NCI-H510A treated with DMSO at 0.1 percent for 48 hours (cell line): ENCODE measurements at places on chromosomes 7 and 10.

DNA sequence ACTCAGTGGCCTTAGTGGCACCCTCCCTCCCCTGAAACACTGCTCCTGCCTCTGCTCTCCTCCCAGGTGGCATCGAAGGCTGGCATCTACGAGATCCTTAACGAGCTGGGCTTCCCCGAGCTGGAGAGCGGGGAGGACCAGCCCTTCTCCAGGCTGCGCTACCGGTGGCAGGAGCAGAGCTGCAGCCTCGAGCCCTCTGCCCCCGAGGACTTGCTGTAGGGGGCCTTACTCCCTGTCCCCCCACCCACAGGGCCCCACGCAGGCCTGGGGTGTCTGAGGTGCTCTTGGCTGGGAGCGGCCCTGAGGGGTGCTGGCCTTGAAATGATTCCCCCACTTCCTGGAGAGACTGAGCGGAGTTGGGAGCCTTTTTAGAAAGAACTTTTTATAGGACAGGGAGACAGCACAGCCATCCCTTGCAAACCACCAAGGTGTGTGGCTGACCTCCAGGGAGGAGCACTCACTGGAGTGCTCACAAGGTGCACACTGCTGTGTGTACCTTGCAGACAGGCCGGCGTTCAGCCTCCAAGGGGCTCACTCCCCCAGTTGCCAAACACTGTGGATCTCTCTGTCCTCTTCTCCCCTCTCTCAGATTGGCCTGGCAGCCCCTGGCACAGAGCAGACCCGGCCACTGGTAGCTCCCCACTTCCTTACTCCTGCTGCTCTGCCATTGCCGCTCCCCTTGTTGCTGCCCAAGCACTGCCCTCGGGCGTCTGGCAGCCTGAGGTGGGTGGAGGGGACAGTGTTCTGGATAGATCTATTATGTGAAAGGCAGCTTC is 35.8 kb downstream of the PRF1 start:
- no peak for DNase-seq

- no peak for DNase-seq
These were observed 15.6 kb downstream of the SEC23IP start for GRCh38 chr10:119908166-119908565.

DNA sequence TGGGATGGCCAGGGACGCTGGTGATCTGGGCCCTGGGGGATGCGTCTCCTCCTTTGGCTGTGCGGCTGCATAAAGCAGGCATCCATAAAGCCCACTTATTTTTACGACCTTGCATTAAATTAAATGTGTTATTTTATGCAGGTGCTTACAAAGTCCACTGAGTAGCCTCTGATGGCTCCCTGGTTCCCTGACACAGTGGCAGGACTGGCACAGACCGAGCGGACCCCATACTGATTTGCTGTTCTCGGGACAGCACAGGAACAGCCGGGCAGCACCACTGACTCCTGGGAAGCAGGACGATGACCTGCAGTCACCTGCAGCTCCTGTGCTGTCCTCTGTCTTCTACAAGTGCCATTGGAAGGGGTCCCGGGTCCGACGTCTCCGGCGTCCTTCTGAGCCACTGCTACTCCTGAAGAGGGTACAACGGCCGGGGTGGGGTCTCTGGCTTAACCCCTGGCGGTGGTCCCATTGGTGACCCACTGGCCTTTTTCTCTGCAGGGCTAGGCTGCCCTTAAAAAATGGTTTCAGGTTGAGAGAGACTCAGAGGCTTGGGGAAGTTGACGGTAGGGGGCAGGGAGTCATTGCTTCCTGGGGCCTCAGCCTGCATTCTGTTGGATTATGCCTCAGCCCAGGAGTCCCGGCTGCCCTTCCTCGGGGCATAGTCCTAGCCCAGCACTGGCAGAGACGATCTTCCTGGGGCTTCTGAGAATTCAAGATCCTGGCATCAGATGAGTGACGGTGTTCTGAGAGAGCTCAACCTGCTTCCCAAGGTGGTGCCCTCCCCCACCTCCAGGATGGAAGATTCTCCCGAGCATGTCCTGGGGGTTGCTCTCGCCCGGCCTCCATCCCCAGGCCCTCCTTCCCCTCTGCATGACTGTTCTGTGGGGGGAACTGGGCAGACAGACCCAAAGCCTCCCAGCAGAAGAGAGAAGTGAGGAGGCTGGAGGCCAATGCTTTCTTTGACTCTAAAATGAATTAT is 330.1 kb downstream of the ADARB2 start:
- DNase-seq = no peak

- no peak for DNase-seq
These were observed 464.5 kb upstream of the GALNT17 start for GRCh38 chr7:70667406-70667805.

DNA sequence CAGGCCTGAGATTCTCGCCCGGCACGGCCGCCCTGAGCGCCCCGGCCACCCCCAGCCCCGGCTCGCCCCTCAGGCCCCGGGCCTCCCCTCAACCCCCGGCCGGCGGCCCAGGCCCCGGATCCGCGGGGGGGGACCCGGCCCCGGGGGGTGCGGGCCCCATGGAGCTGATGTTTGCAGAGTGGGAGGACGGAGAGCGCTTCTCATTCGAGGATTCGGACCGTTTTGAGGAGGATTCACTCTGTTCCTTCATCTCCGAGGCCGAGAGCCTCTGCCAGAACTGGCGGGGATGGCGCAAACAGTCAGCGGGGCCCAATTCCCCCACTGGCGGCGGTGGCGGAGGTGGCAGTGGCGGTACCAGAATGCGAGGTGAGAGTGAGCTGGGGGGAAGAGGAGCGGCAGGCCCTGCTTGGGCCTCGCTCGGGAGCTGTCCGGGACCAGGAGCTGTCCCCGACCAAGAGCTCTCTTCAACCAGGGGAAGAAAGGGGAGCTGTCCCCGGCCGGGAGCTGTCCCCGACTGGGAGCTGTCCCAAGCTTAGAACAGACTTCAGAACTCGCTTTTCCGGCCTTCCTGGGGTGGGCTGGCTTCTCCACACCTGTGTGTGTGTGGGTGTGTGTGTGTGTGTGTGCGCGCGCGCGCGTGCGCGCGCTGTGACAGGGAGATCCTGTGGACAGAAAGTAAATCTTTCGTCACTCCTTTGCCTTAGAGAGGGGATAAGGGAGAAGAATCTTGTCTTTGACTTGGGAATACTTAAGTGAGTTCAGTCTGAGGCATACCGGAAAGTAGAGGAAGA is 510 bp downstream of the ZSWIM8 start:
- no peak for DNase-seq

- DNase-seq = no peak
These were observed 21.5 kb downstream of the PAX2 start for GRCh38 chr10:100766693-100767421.

GRCh38 chr7:139673230-139673629 is 104.6 kb downstream of the HIPK2 start:
- no peak for DNase-seq

DNA sequence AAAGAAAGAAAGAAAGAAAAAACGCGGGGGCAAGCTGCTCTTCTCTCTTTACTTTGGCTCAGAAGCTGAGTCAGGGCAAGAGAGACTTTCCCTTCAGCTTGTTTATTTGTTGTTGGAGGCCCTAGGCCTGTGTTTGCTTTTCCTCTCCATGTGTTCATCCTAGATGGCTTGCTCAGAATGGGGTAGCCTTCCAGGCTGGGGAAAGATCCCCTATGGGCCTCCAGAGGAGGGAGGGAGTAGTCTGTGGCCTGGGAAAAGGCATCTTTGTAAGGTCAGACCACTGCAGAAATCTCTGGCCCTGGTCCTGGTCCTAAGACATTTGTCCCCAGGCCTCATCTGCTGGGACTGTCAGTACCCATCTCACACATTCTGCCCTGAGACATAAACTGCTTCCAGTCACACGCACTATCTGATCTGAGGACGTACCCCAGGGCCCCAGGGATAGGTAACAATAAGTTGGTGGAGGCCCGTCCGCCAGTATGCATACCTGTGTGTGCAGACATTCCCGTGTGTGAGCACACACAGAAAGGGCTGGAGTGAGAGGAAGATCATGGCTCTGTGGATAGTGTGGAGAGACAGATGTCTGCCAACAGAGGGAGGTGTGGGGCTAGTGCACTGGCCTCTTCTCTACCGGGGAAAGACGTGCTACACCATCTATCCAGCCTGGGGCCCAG is 4.9 kb upstream of the SCD start:
- DNase-seq = peak; percentile 62

- DNase-seq = no peak
These were observed 398.4 kb downstream of the PLXNA4 start for GRCh38 chr7:132177708-132178401.

GRCh38 chr10:86401588-86402282 is 35.1 kb upstream of the GRID1 start:
- DNase-seq = no peak

- DNase-seq = no peak
These were observed 25.3 kb downstream of the BCAP29 start for GRCh38 chr7:107605218-107605815.

- no peak for DNase-seq
These were observed 251.1 kb upstream of the PHYHIPL start for GRCh38 chr10:58925381-58925780.

DNA sequence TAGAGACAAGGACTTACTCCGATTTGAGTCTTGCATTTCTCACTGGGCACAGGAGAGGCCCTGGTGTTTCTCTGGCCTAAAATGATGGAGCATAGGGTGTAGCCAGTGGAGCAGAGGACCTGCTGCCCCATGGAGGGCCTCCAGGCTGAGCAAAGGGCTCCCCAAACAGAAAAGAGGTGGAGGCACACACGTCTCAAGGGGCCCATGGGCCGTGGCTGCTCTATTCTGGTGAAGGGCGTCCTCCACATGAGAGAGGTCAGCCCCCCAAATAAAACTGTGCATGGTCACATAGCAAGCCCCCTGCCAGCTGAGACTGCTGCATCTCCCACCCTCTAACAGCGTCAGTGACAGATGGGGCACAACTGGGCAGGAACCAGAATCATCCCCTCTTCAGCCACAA is 41.4 kb downstream of the MYO1G start:
- no peak for DNase-seq

DNA sequence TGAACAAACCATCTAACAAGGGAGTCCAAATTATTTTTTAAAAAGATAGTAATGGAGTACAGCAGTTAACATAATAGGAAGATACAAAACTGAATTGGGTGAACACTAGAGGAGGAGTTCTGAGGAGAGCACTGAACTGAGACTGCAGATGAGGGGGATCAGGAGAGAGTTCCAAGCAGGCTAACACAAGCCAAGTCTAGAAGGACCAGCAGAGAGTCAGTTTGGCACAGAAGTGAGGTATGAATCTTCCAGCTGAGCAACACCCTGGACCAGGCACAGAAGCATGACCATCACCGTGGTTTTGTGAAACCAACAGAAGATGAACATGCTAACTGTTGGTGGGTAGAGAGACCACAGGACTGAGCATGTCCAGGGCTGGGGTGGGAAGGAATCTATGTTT is 30.8 kb upstream of the PLCE1 start:
- DNase-seq = no peak

DNA sequence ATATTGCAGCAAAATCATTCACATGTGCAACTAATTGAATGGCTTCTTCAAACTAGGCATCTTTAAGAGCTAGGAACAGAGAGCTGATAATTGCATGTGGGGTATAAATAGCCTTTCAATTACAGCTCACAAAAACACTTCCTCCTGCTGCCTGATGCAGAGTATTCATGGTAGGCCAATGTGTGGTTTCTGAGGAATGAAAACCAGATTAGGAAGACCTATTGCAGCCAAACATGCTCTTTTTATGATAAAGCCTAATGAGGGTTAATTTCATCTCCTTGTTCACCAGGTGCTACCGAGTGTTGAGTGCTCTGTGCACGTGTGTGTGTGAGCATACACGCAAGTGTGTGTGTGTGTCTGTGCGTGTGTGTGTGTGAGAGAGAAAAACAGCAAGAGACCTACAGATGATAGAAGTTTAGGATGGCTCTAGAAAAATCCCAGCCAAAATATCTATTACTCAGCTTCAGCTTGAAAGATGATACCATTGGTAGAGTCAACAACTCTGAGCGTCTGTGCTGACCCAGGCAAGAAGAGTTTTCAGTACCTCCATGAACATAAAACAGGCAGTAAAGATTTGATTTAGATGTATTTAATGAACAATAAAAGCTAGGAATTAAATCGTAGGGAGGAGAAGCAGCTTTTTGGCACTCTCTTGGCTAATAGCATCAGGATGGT is 448.5 kb upstream of the ANKRD30A start:
- DNase-seq = no peak

DNA sequence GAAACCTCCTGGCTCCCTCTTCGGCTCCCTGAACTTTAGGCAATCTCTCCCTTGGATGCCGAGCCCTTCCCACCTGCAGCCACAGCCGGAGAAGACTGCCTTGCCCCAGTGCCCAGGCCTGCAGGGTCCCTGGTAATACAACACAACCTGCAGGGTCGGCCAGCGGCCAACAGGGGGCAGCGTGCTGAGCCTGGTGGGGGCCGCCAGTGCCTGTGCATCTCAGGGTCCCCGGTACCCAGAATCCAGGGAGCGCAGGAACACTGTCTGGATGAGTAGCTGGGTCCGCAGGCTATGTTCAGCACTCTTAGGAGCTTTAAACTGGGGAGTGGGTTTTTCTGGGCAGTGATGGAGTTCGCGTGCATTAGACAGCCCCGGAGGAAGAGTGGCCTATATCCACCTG is 17.5 kb upstream of the C10orf71 start:
- no peak for DNase-seq

DNA sequence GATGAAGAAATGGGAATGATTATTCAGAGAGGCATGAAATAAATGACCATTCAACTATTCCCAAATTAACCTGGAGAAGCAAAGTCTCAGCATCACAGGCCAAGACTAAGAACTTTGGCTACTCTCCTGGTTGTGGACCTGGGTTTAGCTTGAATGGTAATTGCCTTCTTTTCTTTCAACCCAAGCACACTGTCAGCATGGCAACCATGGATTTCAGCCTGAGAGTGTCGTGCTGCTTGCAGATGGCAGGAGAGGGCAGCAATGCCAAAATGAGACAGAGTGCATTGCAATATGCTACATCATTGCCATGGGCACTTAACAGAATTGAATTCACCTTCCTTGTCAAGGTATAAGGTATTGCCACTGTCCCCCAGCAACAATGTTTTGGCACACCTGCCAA is 767.2 kb downstream of the REEP3 start:
- DNase-seq = no peak

DNA sequence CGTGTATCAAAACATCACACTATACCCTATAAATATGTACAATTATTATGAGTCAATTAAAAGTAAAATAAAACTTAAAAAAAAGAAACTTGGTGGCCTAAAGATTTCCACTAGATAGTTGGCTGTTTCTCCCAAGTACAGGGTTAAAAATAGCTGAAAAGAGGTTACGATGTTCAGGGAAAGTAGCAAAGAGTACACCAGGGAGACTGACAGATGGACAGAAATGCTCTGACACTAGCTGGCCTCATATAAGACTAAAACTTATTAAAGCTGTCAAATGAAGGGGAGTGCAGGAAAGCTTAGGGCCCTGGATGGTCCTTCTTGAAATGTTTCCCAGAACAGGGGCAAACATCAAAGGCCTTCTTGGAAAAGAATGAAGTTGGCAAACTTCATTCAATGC is 51.3 kb downstream of the TCAF1 start:
- no peak for DNase-seq

DNA sequence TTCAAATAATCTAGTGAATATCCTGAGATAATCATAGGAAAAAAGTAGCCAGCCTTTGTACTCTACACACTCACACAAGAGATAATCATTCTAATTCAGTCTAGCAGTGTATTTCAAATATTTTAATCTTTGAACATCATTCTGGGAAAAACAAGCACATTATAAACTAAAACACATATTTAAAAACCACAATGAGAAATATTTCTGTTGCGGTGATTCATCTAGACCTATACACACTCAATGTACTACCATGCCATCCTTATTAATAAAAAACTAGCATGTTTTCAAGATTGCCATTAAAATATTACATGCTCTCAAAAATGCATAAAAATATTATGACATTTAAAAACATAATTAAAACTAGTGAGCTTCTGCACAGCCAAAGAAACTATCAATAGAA is 11.8 kb downstream of the COG5 start:
- no peak for DNase-seq

- DNase-seq = no peak
These were observed 69.0 kb downstream of the CHRM2 start for GRCh38 chr7:136937436-136937835.
